Activated CD4-positive, alpha-beta T cell treated with anti-CD3 and anti-CD28 coated beads, Interleukin-2, Interleukin-6, amounts not matched to agents 100 ng/mL and 50 ng/mL, durations not matched to agents 16 hours and 8 hours (primary cell): ENCODE measurements at places on chromosomes 1 and 21.
A peak's percentile ranks its signal among the peaks of the same experiment; 100 is the strongest.

GRCh38 chr1:160544647-160545046 is 21.6 kb upstream of the SLAMF6 start:
- peak; percentile 50 for DNase-seq

DNA sequence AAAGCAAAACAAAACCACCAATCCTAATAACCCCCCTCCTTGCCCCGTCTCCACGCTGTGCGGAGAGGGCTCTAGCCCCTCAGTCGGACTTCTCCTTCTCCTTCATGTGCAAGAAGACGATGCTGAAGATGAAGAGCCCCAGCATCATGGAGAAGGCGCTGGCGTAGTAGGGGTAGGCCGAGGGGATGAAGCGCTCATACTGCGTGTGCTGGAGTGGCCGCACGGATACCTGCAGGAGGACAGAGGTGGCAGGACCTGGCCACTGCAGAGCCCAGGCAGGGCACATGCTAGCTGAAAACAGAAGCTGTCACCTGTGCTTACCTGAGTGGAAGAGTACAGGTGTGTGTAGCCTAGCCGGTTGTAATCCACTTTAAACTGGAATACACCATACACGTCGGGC is 8.9 kb downstream of the DDOST start:
- no peak for DNase-seq

GRCh38 chr1:94614168-94614815 is 72.7 kb upstream of the F3 start:
- no peak for DNase-seq

GRCh38 chr1:53162621-53163020 is 20.2 kb upstream of the SLC1A7 start:
- no peak for DNase-seq

- DNase-seq = no peak
Measured at GRCh38 chr1:119702384-119702783, 9.3 kb upstream of the PHGDH start.

GRCh38 chr1:185317886-185318310 is 855 bp upstream of the IVNS1ABP start:
- peak; percentile 83 for DNase-seq

DNA sequence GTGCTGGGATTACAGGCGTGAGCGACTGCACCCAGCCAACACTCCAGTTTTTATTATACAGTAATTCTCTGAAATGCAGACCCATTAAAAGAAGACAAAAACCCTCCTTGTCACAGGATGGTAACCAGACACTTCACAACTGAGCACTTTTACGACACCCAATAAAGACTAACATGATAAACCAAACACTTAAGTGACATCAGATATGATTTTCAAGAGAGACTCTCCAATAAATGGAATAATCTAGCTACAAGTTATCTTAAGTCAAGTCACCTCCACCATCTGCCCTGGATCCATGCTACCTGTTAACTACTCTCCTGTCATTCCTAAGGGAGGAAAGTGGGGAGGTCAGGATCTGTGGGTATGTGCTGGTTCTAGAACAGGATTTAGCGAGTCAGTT is 5.6 kb downstream of the GNG12 start:
- no peak for DNase-seq

- no peak for DNase-seq
Measured at GRCh38 chr1:54417123-54417522, 10.9 kb upstream of the SSBP3 start.

DNA sequence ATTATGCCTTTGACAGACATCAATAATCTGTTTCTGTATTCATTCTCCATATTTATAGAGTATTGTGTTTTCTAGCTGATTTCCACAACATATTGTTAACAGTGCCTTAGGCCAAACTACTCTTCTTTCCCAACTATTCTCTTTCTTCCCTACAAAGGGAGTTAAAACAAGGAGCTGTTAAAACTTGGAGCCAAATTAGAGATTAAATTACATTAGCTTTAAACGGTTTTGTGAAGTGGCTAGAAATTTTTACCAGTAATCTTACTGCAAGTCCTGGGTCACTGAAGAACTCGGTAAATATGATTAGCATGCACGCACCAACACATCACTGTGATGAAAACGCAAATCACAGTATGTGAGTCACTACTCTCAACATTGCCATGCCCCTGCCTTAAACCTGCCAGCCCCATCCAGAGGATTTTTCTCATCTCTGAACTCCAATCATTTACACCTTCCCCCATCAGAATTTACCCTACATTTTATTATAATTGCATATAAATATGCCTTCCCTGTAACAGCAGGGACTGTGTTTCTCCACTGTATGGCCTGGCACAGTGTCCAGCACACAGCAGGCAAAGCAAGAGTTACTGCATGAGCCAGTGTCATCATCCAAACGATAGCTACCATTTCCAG is 1.5 kb upstream of the PRDX6 start:
- DNase-seq = peak; percentile 61

DNA sequence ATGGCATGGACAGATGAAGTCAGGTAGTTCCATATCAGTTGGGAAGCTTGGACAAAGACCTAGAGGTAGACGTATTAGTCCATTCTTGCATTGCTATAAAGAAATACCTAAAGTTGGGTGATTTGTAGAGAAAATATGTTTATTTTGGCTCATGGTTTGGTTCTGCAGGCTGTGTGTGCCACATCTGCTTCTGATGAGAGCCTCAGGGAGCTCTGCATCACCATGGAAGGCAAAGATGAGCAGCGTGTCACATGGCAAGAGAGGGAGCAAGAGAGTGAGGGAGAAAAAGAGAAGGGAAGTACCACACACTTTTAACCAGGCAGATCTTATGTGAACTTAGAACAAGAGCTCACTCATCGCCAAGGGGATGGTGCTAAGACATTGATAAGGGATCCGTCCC is 9.0 kb downstream of the TSACC start:
- DNase-seq = no peak

DNA sequence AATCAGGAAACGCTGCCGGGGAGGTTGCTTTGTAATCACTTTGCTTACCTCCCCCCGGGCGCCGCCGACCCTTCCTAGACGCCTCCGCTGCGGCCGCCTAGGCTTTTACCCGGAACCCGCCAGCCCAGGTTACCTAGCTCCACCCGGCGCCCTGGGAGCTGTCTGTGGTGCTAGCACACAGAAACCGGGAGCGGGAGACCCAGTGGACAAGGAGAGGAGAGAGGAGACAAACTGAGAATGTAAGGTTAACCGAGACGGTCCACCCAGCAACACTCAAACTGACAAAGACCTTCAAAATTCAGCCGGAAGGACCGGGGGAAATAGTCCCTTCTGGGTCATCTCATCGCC is 9.8 kb downstream of the BARHL2 start:
- no peak for DNase-seq

- peak; percentile 7 for DNase-seq
Measured at GRCh38 chr1:226827458-226827857, 43.0 kb upstream of the PSEN2 start.

- DNase-seq = peak; percentile 69
Measured at GRCh38 chr21:42220138-42220701, 1.3 kb downstream of the ABCG1 start.

GRCh38 chr1:202624781-202625108 is 85.5 kb downstream of the SYT2 start:
- no peak for DNase-seq

GRCh38 chr1:8474369-8474768 is 156.5 kb downstream of the SLC45A1 start:
- no peak for DNase-seq

DNA sequence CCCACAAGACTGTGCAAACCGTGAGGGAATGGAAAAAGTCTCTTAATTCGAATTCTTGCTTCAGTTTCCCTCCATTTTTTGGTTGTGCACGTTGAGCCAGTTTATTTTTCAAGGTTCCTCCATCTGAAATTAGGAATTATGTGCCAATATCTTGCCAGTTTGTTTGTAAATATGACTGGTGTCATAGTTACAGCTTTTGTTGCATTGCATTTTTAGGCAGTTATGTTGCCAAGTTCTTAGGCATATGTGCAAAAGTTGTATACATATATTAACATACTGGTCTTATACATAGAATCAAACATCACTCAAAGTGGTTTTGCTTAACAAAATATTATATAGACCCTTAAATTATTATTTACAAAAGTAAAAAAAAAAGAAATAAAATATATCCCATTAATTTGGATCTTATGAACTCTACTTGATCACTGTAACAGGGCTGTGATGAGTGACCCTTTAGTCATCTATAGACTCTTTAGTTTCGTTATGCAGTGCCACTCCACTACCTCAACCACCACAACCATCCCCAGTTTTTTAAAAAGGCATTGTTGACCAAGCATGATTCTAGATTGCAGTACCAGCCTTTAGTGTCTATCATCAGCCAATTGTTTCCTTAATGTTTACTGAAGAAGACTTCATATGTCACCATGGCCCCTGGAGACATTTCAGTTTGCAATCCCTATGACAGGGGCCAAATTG is 20.9 kb upstream of the DYNLT5 start:
- peak; percentile 39 for DNase-seq
